Foreskin fibroblast (primary cell): ENCODE measurements at places on chromosomes 5 and 9.

- DNase-seq = peak; percentile 35
Measured at GRCh38 chr9:87195306-87195705, 248.0 kb upstream of the GAS1 start.

DNA sequence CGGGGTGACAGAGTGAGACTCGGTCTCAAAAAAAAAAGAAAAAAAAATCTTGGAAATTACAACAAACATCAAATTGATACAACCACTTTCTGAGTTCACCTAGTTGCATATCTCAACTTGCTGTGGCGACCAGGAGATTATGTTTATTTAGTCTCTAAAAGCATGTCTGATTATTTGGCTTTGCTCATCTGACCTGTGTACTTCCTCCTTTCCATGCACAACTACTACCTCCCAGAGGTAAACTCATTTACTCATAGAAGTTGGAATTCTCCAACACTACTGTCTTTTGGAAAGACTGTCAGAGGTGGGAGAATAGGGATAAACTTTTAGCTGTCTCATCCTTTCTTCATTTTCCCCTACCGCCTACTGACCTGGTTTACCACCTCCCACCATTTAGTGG, 42.6 kb downstream of the MTMR12 start:
- DNase-seq = no peak

DNA sequence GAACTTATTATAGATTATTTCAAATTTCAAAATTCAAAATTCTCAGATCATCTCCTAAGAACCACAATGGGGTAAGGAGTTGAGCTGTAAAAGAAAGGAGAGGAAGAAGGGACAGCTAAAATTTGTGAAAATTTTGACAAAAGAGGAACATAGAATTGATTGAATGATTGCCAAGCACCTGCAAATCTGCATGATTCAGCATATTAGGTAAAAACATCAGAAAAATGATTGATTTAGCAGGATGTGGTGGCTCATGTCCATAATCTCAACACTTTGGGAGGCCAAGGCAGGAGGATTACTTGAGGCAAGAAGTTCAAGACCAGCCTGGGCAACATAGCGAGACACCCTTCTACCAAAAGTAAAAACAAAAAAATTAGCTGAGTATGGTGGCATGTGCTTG, 14.3 kb downstream of the TMEM161B start:
- no peak for DNase-seq

GRCh38 chr5:132267931-132268768, 10.7 kb downstream of the PDLIM4 start:
- DNase-seq = no peak

DNA sequence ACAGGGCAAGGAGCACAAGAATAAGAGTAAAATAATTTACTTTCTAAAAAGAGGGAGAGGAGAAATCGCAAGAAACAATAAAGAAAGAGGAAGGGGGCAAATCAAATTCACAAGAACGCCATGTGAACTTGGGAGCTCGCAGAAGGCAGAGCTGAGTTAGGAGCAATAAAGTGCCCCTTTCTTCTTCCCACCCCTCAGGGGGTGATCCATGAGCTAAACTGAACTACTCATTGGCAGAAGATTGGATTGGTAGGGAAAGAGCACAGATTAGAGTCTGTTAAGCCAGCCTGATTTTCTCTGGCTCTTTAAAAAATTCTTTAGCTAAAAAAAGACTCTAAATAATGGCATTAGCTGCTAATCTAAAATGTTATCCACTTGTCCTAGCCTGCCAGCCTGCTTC, 307.5 kb downstream of the EBF1 start:
- no peak for DNase-seq

DNA sequence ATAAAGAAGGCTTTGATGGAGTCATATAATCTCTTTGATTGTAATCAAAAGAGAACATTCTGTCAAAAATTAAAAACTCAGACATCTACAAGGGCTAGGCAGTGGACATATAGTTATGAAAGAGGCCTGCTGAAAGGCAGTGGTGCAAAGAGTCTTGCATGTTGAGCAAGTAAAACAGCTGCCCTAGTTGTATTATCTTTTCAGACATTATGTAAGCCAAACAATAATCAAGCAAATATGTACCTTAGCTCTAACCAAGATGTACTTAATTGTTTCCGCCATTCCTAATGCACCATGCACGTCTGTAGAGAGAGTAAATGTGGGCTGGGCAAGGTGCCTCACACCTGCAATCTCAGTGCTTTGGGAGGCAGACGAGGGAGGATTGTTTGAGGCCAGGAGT, 14.3 kb downstream of the GAPT start:
- DNase-seq = no peak

- no peak for DNase-seq
Measured at GRCh38 chr5:137561608-137562007, 62.5 kb upstream of the SPOCK1 start.

DNA sequence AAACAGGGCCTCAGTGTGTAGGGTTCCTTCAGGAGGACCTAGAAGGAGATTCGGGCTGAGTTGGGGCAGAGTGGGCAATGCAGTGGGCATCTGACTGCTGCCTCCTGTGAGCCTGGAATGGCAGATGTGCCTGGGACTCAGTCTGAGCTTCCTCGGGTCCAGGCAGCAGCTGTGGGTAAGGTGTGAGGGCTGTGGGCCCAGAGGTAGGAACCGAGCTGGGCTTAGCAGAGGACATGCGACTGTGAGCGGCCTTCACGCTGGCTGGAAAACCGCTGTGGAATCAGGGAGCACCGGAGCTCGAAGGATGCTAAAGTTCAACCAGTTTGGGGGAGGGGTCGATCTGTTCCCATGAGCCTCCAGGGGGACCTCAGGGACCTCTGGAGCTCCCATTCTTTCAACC, 137.0 kb downstream of the PAX5 start:
- no peak for DNase-seq

DNA sequence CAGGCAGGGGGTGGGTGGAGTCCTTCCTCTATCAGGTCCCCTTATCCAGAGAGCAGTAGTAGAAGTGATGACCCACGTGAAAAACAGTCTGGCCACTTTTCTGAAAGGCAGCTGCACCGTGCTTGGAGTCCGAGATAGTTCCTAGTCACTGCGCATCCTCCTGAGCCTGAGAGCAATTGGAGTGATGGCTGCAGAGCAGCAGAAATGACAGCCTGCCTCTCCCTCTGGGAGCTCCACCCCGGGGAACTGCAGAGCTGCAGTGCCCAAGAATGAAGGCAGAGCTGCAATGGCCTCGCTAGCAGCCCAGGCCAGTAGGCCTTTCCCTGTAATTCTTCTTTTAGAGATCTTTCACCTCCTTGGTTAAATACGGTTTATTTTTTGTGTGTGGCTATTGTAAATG, 82.6 kb downstream of the CETN3 start:
- no peak for DNase-seq

GRCh38 chr5:127555826-127556225, 38.4 kb downstream of the PRRC1 start:
- no peak for DNase-seq

GRCh38 chr9:108149326-108149725, 659.8 kb upstream of the KLF4 start:
- no peak for DNase-seq

- no peak for DNase-seq
Measured at GRCh38 chr5:175687231-175687701, 29.4 kb downstream of the HRH2 start.

DNA sequence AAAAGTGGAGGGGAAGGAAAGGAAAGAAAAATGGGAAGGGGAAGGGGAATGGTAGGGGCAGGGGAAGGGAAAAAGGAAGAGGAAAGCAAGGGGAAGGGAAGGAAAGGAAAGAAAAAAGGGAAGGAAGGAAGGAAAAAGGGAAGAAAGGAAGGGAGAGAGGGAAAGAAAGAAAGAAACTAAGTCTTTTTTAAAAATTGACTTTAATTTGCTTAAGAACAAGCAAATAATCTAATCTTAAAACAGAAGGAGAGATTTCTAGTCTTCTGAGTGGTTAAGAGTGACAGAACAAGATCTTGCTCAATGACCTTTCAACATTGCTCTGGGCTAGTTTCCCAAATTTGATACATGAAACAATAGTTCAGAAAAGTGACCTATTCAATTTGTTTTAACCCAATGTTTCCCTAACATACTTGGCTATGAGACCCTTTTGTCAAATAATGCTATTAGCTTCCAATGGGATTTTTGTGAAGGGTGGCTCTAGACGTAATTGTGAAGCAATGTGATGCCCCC, 33.4 kb upstream of the GLIS3 start:
- DNase-seq = peak; percentile 38

DNA sequence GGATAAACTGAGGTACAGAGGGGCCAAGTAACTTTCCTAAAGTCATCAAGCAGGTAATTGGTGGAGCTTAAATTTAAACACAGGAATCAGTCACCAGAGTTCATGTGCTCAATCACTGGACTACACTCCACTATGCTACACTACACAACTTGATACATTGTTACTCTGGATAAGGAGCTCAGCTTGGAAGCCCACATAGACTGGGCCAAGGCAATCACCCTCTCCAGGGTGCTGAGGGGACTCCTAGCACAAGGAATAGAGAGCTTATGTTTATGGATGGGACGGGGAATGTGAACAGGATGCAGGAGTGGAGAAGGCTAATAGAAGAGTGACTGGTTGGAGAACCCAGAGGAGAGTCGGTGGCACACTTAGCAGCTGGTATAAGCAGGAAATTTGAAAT, 113.5 kb upstream of the NFIB start:
- no peak for DNase-seq

DNA sequence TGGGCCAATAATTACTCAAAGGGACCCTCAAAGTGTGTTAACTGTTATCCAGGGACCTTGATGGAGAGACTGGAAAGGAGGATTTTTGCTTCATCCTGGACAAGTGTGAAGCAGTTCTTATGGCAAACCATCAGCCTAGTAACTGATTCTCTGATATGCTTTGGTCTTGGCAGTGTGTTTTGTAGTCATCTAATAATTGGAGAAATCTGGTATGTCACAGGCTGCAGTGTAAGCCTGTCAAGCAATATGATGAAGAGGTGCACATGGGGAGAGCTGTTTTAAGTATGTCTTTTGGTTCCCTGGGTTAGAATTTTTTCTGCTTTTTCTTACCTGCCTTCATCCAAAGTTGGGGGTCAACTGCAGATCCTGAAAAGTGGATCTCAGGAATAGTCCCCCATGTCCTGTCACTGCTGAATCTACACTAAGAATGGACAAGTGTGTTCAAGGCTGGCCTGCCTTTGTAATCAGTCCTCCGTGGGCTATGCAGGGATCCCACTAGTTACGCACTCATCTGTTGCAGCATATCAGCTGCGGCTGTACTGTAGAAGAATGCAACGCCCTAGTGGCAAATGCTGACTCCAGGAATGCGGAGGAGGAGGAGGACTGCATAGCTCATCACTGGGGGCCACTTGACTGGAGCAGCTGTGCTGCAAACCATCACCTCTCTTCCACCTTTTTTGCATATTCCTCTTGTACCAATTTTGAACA, 1.9 kb downstream of the SPTAN1 start:
- DNase-seq = peak; percentile 93

DNA sequence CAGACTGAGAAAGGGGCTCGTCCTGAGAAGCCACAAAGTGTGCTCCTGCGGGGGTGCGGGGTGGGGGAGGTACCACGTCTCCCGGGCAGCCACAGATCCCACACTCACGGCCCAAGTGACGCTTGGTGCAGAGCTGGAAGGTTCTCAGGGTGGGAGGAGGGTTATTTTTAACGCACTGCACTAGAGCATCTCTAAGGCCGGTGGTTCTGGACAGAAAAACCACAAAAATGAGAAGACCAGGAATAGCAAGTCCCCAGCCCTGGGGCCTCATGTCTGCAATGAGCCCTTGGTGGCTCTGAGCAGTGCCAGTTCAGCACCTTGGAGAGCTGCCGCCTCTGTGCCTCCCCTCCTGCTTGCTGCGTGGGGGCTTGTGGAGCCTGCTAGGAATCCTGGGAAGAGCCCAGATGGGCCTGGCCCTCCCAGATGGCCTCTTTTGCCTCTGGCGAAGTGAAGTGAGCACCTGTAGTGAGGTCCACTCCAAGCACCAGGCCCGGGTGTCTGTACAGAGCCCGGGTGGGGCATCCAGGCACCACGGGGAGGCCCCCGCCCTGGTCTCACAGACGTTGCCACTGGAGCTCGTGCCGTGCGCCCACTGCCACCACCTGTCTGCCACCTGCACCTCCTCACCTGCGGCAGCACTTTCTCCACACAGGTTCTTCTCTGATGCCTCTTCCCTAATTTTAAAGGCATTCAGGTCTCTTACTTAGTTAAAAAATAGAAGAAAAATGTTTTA, 48.9 kb upstream of the CACNA1B start:
- no peak for DNase-seq

DNA sequence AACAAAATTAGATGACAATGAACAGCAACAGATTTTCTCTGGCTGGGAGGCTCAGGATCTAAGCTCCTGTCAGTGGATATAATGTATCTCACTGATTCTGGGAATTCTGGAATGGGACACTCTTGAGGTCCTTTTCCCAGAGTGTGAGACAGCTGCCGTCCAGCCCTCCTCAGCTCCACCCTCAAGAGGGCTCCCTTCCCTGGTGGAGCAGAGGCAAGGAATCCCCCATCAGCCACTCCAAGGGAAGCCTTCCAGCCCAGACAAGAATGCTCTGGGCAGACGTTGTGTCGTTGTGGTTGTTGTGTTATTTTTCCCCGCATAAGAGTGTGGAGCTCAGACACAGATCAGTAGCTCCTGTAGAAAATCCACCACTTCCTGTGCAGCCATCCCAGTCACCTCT, 47.7 kb upstream of the ATP10B start:
- no peak for DNase-seq
